ENCODE measurements at places on chromosomes 1 and 21. TPM values are rescaled to one million over a fixed set of nuclear protein-coding genes. Genes with fewer than 3 reads are reported as not detected.

The LHX8 gene
- total RNA-seq: 0.46 TPM

GRCh38 chr1:212561501-212561931 lies 47.0 kb upstream of the ATF3 start:
- peak; percentile 64 for DNase-seq

DNA sequence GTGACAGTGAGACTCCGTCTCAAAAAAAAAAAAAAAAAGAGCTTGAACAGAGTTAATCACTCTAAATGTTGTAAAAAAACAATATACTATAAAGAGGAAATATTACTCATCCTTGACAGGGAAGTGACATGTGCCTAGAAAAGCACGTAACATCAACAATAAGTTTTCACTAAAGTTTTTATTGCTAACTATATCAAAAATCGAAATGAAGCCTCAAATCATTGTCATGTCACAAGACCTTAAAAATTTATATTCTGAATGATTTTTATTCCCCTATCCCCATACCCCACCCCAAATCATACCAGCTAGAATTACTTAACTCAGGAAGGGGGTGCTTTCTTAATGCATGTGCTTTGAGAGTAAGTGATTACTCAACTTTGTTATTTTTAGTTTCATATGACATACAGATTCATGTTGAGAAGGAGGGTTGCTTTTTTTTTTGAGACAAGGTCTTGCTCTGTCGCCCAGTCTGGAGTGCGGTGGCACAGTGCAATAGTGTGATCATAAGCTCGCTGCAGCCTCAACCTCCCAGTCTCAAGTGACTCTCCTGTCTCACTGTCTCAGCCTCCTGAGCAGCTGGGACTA lies 53.6 kb upstream of the MUTYH start:
- no peak for DNase-seq

The OVAAL gene
- not detected for total RNA-seq

The BTBD8 gene
- total RNA-seq: 2.3 TPM

- DNase-seq: no peak
Observed at GRCh38 chr1:54795841-54796468, 5.2 kb downstream of the TTC22 start.

DNA sequence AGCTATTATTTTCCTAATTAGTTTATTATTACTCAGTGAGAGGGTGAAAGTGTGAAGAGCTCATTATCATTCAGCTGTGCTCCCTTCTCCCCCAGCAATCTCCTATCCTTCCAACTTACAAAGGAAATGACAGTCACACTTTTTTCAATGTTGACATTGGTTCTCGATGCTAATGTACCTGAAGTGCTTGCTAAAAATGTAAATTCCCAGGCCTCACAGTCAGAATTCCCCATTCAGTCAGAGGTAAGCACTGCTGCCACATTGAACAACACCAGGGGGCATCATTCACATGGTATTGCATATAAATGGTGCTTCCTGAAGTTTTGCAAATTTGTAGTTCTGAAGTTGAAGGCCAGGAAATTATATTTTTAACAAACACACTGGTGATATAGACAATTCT lies 132.7 kb upstream of the FOXD3 start:
- peak; percentile 5 for DNase-seq

GRCh38 chr1:18794561-18794960 lies 64.9 kb downstream of the TAS1R2 start:
- DNase-seq: no peak

DNA sequence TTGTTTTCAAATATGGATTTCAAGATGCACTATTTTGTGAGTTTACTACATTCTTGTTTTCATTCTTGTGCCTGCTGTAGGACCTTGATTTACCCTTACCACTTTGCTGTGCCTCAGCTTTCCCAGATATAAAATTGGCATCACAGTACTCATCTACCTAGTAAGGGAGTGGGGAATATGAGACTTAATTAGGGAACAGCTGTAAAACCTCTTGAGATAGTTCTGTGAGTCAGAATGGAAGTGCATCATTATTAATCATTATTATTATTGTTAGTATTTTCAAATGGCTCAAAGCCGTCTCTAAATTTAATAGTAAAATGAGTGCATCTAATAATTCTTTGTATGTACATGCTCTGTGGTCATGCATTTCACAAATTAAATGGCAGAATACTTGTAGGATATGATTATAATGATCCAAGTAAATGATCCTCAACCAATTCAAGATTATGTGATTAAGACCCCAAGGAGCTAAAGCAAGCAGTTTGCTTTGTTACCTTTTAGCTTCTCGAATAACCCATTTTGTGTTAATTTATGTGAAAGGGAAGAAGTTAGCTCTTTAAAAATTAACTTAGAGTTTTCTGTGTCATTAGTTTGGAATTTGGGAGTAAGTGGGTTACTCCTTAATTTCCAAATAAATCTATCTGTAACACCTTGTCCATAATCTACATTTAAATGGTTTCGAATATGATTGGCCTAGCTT lies 155.4 kb downstream of the NFIA start:
- no peak for DNase-seq

The SERTAD4 gene
- total RNA-seq: 4.4 TPM

DNA sequence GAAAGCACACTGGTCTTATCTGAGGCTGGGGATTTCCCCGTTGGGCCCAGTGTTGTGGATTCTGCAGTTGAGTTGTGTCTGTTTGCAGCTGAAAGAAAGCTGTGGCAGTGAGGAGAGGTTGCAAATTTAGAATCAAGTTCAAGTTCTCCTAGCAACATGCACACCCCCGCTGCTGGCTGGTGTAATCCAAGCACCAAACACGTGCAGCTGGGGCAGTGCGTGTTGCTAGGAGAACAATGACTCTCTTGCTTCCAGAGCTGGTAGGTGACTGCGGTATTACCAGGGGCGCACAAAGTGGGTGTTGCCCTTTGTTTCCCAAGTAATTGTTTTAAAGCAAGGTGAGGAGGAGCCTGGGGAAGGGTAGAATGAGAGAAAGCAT lies 91.5 kb downstream of the IER5 start:
- peak; percentile 48 for DNase-seq

DNA sequence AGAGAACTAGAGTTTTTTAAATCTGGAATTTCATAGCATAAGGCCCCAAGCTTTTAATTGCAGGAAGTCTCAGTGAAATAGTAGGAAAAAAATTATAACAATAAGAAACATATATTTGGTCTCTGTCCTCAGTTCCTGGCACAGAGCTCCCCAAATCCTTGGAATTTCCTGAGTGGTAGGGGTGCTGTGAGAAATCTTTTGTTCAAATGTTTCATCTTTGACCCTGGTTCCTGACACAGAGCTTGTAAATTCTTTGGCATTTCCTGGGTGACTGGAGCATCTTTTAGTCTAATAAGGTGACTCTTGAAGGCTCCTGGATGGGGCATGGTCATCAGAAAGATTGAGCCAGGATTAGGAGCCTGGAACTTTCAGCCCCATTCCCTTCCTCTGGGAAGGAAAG lies 225.7 kb upstream of the AJAP1 start:
- no peak for DNase-seq

DNA sequence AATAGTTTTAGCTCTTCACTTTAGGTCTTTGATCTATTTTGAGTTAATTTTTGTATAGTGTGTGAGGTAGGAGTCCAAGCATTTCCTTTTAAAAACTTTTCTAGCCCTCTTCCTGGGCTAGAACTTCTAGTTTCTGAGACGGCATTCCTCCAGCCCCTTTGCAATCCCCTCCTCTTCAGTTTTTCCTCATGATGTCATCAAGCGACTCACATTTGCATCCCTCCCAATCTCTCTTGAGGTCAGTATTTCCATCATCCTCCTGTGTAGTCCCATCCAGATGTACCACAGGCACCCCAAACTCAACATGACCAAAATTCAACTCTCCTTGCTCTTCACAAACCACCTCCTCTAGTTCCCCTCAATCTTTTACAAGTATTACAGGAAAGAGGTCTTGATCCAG lies 10.7 kb downstream of the HMGN2 start:
- DNase-seq: no peak

DNA sequence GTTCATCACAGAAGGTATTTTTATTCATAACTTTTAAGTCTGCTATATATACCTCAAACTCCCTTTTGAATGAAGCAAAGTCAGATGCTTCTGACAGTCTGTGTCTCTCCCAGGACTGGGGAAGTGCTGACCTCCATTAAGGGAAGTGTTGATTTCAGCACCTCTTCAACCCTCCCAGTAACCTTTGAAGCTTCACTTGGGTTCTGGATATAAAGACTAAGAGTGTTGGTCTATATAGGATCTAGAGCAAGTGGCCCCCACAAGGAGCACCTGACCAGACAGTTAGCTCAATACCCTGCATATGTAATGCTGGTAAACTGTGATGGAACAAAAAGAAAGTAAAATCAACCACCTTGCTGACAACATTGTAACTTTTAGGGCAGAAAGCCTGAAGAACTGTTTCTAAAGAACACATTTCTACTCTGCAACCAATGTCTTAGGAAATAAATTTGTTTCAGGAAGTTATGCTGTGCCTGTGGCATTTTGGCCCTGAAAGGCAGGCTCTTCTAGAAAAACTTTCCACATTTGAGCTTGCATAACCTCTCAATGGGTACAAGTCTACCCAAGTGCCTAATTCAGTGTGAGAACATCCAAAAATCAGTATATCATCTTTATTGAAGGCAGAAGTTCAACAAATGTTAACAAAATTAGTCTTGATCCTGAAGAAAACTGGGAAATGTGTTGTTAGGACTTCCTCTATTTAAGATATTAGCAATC lies 865 bp upstream of the PTPN22 start:
- DNase-seq: no peak

The OR2T35 gene
- total RNA-seq: not detected

- peak; percentile 84 for DNase-seq
Observed at GRCh38 chr1:27662707-27663393, 9.1 kb downstream of the IFI6 start.

GRCh38 chr1:4787551-4787950 lies 133.1 kb downstream of the AJAP1 start:
- DNase-seq: no peak
